ENCODE measurements at places on chromosomes 4 and X.

GRCh38 chrX:78759081-78759480, 11.6 kb downstream of the LPAR4 start:
- DNase-seq, result no peak

DNA sequence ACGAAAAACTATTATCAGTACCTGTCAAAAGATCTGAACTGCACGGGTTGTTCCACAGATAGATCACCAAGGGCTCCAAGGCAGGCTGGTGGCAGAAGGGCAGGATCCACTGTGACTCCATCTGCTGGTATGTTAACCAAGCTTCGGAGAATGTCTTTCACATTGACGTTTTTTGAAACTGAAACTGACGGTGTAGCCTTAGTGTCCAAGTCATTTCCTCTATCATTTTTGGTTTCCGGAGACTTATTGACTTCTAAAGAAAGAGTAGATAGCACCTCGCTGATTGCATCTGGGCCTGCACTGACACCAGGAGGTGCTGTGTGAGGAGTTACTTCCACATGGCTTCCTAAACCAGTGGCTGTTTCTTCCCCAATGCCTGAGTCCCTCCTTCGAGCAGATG, 186.9 kb downstream of the LRBA start:
- DNase-seq, result peak; percentile 41

DNA sequence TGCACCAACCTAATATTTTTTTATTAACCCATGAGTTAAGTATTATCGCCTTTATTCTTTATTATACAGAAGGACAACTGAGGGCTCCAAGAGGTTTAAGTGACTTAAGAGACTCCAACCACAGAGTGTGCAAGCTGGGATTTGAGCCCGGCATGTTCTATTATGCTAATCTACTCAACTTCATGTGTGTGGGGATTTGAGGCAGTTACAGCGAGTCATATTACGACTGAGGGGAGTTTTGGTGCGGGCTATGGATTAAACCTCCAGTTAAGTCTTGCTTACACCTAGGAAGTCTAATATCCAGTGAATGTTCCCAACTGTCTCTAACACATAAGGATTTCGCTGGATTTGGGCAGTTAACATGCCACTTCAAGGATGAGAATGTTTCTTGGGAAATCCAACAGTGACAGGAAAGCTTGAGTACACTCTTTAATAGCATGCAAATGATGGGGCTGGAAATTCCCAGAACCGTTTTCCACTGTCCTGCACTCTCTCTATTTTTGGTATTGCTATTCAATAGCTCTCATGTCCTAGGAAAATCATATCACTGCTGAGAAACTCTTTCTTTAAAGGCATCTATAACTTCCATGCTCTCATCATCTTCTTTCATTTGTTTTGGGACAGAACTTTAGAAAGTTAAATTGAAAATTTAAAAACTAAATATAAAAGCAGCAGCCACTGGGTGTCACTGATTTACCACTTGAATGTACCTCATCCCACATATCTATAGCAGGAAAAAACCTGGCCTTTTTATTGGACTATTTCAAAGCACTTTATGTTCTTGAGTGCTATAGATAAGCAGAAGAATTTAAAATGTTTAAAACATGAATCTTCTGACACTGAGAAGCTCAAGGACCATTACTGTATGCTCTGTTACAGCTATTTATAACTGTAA, 165.1 kb upstream of the TTC29 start:
- DNase-seq, result no peak

DNA sequence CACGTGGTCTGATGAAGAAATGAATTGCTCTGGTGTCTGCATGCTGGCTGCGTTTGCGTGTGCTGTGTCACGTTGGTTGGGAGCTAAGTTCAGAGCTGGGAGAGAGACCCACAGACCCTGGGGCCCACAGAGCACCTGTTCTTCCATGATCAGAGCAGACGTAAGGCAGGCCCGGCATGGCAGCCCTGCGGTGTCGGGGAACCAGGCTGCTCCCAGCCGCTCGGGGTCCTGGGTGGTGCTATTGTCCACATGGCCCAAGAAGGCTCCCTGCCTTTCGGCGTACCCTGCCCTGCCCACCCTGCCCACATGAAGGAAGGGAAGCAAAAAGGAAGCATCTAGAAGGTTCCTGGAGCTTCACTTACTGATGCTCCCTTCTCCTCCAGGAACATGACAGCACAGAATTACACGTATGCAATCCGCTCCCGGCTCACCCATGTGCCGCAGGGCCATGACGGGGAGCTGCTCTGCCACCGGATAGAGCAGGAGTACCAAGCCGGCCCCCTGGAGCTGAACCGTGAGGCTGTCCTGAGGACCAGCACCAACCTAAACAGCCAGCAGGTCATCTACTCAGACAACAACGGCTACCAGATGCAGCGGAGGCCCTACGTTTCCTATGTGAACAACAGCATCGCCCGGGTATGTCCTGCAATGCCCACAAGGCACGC, 30.9 kb upstream of the MRFAP1 start:
- DNase-seq, result no peak

DNA sequence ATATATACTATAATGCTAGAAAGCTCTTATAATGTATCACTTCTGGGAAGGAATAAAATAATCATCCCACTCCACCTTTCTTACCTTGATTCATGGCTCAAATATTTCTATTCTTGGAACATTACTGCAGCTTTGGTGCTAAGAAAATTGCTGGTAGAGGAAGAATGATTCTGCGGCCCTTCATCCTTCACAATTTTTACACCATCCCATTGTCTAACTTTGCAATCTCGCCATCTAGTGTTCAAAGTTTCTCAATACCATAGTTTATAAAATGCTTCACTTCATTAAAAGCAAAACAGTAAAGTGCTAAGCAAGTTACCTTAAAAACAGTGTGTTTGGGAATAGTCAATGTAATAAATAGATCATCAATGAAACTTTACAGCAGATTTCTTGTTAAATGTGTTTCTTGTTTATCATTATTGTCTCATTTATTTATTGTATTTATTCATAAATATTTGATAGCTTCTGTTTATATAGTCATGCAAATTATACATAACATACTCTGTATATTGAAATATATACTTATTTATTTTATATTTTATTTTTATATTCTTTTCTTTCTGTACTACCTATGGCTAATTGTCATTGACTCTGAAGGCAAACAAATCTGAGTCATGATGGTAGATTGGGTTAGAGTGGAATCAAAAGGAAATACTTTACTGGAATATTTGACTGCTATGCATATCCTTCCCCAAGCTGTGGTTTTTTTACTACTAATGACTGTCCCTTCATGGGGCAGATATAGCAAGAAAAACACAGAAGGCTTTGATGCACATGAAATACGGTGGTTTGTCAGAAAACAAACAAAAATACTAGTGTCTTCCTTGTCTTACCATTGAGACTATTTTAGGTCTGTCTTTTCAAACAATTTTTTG, 390.7 kb downstream of the MAPK10 start:
- peak; percentile 71 for DNase-seq

GRCh38 chrX:8033175-8033574, 106.0 kb upstream of the PNPLA4 start:
- no peak for DNase-seq

DNA sequence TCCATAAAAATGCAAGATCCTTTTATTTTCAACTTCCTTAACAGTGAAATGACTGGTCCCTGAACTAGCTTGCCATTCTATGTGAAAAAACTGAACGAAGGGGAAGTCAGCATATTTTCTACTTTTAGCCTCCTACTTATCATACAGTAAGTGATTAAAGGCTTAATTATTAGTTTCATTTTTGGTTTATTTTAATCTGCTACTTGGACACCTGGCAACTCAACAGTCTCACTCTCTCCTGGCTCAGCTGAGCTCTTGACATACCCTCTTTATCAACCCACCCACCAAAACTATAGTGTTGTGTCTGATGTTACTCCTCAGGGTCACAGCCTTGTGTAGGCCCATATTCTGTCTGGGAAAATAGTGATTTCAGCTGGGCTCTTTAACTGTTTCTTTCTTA, 86.2 kb upstream of the CPXCR1 start:
- no peak for DNase-seq

GRCh38 chr4:102552781-102553180, 51.6 kb downstream of the NFKB1 start:
- DNase-seq, result no peak

GRCh38 chr4:57137261-57137660, 27.1 kb upstream of the IGFBP7 start:
- DNase-seq, result no peak

DNA sequence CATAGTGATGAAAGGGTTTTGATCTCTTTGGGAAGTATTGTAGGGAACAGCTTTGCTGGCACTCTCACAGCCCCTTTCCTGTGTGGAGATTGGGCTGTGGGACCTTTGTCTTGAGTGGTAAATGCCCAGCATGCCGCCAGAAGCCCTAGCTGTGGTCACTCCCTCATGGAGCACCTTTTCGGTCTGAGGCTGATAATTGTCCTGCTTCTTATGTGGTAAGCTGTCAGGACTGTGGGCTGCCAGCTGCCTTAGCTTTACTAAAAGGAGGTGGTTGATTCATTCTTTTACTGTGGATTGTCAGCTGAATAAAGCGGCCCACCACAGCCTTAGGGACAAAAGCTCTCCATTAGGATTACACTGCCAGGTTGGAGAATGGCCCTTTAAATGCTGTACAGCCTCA, 7.1 kb downstream of the PASD1 start:
- DNase-seq, result no peak

DNA sequence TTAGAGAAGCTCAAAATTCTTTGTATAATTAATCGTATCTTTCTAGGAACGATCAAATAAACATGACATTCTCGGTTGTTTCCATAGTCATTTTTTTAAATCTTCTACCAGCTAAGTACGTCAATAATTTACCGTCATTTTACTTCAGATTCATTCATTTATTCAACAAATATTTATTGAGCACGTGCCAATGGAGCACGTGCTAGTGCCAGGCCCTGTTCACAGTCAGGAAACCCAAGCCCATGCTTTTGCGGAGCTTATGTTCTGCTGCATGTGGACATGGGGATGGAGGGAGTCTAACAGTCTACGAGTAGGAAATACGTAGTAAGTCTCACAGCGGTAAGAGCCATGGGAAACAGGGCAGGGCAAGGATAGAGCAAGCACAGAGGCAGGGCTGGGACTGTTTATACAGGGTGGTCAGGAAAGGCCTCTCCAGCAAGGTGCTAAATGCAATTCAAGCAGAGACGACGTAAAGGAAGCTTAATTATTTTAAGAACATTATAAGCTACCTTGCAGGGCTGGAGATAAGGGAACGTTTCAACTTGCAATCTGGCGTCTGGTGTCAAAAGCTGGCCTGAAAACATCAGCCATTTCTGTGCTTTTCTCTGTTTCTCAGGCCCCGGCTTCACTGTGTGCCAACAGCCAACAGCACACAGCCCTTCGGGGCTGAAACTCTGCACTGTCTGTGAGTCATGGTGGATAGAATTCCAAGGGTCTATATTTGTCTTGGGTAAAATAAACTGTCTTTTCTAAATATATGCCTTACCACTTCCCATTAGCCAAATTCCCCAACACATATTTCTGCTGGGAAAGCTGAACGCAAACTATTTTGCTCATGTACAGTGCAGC, 517.1 kb upstream of the ZFP42 start:
- no peak for DNase-seq

- no peak for DNase-seq
These were observed 354.2 kb upstream of the FAT1 start for GRCh38 chr4:187077744-187078401.

GRCh38 chr4:48518143-48518542, 28.1 kb downstream of the ZAR1 start:
- DNase-seq, result no peak

- DNase-seq, result peak; percentile 8
These were observed 22.3 kb downstream of the UGT2A2 start for GRCh38 chr4:69617083-69617694.

DNA sequence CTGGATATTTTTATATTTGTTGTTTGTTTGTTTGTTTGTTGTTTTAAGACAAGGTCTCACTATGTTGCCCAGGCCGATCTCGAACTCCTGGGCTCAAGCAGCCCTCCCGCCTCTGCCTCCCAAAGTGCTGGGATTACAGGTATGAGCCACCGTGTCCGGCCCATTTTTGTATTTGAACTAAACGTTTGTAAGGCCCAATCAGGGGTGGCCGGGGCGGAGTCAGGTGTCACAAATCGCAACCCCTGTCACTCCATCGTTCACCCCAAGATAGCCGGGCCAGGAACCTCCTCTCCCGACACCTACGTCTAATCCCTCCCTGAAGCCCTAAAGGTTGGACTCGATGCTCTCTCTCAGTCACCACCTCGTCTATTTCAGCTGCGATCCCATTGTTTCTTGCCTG, 722 bp upstream of the EFHC2 start:
- peak; percentile 64 for DNase-seq

DNA sequence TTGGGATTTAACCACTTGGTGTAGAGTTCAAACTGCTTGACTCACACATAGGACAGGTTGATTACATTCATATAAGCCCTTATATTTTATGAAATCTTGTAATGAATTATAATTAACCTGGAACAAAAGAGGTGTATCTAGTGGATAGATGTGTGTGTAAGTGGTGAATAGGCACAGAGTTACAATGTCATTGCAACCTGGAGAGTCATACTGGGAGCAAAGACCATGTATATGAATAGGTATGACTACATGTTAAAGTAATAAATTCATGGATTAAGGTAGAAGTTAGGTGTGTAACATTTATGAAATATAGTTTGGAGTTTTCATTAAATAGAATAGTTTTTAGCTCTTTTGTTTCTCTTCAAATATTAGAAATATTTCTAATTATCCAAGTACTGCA, 26.1 kb downstream of the RAP1GDS1 start:
- DNase-seq, result no peak

DNA sequence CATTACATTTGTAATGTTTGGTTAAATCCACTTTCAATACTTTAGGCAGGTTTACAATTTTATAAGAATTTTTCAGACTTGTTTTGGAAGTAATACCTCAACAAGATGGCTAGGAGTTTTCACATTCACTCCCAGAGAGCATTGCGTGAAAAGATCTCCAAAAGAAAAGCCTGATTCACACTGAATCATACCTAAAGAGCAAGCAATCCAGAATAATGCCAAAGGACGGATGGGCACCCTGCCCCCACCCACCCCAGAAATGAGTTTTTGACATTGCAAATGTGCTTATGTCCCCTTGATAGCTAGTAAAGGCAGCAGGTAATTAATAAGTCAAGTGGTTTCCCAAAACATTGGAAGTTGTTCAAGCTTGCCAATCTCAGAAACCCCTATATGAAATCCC, 557.7 kb upstream of the TENM3 start:
- no peak for DNase-seq

GRCh38 chr4:153611679-153612078, 72.4 kb upstream of the TLR2 start:
- no peak for DNase-seq

- no peak for DNase-seq
These were observed 82.4 kb upstream of the CLCN4 start for GRCh38 chrX:10074241-10074941.
